ENCODE measurements at places on chromosomes 1 and 21.

GRCh38 chr1:37752213-37752582, 12.7 kb downstream of the EPHA10 start:
- DNase-seq: peak; percentile 39

GRCh38 chr1:95168761-95169351, 51.7 kb downstream of the TLCD4 start:
- no peak for DNase-seq

DNA sequence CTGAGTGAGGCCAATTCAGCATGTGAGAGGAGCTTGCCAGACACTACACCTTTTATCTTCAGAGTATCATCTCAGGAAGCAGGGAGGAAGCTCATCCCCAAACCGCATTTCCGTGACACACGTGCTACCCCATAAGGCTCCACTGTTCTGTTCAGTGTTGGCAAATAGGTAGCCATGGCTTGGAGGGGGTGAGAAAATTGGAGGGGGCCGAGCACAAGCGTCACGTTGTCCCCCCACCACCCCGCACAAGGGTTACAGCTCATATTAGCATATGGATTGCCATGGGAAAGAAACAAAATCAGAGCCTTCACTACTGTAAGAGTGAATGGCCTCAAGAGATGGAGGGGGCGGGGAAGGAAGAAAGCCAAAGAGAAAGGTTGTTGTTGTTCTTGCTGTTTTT, 46.7 kb downstream of the OLIG1 start:
- DNase-seq: no peak

GRCh38 chr21:35468991-35469390, 419.9 kb upstream of the RUNX1 start:
- DNase-seq: no peak

GRCh38 chr1:202105571-202106339, 17.0 kb upstream of the GPR37L1 start:
- DNase-seq: no peak

GRCh38 chr1:112793631-112794565, 78.8 kb upstream of the PPM1J start:
- no peak for DNase-seq

DNA sequence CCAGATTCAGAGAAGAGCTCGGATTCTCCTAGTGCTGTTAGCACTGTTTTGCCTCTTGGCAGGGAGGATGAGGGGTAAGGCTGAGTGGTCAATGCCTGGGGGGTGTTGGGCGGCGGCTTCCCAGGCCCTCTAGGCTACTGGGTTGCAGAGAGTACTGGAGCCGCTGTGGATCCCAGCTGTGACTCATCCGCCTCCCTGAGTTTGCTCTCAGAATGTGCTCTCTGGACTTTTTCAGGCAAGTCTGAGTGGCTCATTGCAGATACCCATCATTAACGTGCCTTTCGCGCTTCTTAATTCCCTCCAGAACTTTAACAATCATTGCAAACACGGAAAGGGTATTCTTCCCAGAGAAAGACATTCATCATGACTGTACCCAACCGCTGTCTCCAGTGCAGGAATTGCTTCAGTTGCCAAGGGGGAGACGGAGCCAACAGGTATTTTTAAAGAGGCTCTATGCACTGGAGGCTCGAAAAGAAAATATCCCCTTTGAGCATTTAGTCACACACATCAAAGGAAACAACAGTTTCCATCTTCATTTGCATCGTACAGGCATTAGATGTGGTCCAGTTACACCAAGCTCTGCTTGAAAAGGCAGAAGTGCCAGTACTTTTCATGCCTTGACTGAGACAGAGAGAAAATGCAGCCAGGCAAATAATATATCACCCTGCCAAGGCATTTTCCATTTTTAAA, 14.4 kb upstream of the CAMTA1 start:
- no peak for DNase-seq

DNA sequence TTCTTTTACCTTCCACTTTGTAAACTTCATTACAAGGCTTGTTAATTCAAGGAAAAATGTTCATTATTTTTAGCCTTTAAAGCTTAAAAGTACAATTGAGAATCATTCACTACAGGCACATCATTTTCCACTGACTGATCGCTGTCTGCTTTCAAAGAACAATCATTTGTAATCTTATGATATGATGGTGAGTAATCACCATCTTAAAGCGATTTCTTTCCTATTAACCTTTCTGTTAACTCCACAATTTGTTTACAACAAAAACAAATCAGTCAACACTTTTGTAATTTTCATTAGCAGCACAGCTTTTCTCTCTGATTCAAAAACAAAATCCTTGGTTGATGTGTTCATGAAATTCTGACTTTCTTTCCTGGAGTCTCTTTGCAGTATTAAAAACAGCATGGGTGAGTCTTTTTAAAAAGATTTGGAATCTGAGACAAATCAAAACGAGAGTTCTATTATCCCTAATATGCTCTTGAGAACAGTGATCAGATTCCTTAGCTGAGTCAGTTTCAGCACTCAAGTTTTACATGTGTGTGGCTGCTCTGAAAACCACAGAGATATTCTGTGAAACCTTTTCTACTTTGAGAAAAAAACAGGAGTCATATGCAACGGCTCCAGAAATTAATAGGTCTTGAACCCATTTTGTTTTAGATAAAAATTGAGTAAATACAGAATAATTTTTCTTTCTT, 145.8 kb upstream of the TMPRSS15 start:
- no peak for DNase-seq

GRCh38 chr1:155695072-155695471, 6.2 kb downstream of the DAP3 start:
- no peak for DNase-seq

GRCh38 chr21:32753818-32754585, 17.6 kb downstream of the PAXBP1 start:
- no peak for DNase-seq

- DNase-seq: no peak
Observed at GRCh38 chr1:197272791-197273190, 4.7 kb downstream of the CRB1 start.

DNA sequence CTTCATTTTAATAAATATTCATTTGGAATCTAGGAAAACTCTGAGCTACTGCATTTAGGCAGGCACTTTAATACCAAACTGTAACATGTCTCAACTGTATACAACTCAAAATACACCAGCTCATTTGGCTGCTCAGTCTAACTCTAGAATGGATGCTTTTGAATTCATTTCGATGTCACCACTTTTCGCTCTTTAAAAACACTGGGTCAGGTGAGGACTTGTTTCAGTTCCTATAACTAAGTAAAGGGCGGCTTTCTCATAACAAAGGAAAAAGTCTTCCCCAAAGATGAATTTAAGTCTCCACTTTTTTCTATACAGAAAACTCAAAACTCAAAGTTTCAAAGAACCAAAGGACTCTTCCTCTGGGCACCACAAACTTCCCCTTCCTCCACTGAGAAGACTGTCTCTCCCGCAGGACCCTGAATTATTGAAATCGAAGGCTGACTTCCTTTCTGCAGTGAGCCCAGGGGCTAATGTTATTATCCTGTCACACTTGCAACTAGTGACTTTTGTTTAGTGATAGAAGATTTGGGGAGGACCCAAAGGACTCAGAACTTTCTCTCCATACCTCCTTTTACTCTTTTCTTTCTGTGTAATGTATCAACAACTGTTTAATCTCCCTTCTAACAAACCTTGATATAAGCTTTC, 9.7 kb upstream of the DHX9 start:
- no peak for DNase-seq

DNA sequence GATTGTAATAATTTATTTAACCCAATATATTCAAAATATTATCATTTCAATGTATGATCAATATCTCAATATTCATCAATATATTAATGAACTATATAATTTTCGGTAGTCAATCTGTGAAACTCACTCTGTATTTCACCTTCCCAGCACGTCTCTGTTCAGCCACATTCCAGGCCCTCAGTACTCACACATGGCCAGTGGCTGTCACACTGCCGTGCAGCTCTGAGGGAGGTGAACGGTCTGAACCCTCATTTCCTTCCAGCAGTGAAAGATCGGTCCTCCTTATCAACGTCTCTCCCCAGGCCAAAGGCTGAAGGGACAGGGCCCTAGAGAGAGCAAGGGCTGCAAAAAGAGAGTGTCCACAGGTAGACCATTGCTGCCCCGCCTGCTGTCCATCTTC, 39.5 kb upstream of the ZNF124 start:
- no peak for DNase-seq

DNA sequence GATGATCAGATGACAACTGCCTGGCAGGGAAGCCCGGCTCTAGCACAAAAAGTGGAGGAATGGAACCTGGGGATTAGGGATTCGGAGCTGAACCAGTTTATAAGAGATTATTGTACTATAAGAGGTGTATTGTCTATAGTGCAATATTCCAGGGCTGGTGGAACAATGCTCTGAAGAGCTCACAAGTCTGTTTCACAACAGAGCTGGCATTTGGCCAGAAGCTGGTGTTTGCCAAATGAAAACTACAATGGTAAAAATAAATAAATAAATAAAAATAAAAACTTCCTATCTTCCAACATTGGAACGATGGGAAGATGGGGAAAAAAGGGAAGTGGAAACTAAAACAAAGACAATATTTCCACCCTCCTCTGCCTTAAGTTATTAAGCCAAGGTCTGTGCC, 73.5 kb downstream of the CHODL start:
- DNase-seq: no peak

DNA sequence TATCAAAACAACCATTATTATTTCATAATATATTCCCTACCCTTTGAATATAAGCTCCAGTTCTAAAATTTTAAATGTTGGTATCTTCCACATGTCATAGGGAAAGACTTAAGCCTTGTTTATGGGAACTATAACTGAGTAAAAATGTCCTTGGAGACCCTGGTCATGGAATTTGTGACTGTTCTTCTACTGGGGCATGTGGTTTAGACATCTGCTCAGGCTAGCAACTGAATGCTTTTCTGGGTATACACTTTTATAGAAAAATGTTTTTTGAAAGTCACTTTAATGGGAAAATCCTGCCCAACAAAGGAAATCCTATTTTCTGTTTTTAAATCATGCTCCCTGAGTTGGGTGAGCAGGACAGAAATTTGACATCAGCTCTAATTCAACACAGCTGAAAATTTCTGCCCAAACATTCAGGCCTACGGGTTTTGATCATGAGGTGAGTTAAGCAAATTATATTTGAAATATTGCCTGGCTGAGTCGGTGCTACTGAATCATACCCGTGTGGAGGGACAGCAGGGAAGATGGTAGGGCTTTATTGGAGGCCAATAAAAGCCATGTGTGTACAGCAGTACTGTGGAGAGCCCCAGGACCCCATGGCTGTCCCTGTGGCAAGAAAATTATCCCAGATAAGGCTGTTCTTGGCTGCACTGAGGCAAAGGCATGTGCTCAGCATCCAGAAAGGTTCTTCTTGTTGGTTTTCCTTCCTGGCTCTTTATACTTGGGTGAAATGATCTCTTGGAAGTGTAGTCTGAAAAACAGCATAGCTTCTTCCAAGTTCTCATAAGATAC, 391.8 kb downstream of the DISC1 start:
- no peak for DNase-seq

DNA sequence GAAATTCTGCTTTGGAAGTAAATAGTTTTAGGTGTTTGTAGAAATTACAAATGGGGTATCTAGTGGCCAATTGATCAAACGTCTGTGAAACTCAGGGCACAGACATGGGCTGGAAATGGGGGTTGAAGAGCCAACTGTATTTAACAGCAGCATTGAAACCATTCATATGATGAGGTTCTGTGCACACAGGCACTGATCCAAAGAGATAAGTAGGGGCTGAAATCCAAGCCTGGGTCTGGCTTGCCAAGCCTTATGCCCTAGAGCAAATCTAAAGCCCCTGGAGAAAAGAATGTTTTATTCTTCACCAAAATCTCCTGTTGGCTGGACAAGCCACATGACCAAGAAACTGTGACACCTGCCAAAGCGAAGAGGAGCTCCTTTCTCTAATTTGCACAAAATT, 67.6 kb upstream of the ST6GALNAC5 start:
- DNase-seq: no peak

DNA sequence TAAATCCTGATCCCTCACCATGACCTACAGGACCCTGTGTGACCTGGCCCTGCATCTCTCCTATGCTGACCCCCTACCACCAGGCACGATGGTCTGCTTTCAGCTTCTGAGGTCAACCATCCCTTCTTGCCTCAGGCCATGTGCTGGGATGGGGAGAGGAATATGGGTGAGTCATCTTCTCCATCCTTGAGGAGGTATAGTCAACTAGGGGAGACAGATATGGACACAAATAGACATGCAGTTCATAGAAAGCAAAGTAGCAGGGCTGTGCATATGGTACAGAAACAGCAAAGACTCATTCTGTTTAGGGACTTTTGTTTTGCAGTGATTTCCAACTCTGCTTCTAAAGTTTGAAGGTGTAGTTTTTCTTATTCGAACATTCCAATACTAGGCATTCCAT, 250.8 kb upstream of the FGGY start:
- DNase-seq: no peak

DNA sequence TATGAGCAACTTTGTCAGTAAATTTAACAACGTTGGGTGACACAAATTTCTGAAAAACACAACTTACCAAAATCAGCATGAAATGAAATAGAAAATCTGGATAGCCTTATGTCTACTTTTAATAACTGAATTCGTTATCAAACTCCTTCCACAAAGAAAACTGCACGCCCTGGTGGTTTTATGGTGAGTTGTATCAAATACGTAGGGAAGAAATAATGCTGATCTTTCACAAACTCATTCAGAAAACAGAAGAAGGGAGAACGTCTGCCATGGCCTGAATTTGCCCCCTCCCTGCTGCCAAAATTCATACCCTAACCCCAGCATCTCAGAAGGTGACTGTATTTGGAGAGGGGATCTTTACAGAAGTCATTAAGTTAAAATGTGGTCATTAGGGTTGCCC, 50.0 kb upstream of the COL18A1 start:
- no peak for DNase-seq

DNA sequence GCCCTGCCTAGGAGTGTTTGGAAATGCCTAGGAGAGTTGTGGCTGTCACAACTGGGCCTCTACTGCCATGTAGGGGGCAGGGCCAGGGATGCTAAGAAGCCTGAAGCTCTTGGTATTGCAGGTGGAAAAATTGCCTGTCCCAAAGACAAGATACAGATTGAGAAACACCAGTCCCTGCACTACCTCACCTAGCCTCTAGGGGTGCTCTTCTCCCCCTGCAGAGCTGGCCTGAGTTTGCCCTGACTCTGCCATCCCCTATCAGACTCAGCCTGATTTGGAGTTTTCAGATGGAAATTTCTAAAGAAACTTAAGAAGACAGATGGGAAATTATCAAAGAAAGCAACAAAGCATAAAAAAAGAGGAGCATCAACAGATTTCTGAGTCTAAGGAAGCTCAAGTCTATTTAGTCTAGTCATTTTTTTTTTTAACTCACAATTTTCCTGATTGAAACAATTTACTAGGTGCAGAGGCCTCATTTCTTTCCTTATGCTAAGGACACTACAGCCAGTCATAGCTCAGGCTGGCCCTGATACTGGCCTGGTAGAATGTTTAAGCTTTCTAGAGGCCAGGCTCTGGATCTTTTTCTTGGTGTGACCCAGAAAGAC, 61.4 kb upstream of the LRRN2 start:
- DNase-seq: no peak

DNA sequence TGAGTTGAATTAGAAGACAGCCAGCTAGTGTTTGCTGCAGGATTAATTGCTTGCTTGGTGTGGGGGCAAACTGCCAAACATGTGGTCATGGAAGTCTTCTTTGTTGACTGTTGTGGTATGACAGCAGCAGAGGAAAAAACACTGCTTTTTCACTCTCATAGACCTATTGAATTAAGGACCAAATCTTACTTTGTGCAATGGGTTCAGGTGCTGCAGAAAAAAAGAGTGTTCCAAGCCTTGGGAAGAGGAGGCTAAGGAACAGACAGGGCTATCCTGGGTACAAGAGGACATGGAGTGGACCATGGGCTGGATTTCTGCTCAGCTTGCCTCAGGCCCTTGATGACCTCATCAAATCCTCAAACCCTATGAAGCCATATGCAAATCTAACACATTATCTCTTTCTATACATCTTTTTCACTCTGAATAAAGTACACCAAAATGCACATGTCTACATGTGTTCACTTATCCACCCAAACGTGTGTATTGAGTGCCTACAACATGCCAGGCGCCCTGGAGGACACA, 61.5 kb downstream of the SIPA1L2 start:
- no peak for DNase-seq
